ENCODE measurements at places on chromosomes 5 and 9. TPM values are rescaled to one million over a fixed set of nuclear protein-coding genes. Genes with fewer than 3 reads are reported as not detected.

Gene SLC2A6
- 21.7 TPM for total RNA-seq

Gene CD14
- not detected for total RNA-seq

Gene WNK2
- 11.7 TPM for total RNA-seq

DNA sequence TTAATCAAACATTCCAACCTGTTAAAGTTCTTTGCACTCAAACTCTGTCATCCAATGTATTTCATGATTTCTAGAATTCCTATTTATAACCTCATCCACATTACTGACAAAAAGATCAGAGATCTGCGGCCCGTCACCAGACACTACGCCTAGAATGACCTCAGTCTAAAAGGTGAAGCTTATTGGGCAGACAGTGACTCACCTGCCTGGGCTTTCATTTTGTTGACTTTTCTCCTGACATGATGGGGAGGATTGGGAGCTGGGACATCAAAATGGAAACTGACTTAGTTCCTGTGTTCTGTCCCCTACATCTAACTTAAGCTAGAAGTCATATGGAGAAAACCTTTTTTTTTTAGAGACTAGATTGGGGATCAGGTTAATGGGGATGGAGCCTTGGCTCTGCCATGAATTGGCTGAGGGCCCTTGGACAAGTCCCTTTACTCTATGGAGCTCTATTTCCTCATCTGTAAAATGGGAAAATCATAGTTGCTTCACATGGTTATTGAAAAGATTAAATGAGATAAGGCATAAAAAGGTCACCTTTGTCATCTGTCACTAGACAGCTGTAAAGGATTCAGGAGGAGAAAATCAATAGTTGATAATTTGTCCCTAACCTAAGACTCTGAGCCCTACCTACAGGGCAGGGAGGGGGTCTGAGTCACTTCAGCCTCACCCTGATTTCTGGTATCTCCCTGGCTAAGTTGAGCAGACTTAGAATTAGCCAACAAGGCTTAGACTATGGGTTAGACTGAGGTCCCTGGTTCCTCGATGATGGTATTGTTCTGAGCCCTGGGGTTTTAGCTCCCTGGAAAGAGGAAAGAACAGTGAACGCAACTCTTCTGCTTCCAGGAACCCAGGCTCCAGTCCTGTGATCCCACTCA is 224.8 kb upstream of the TBC1D2 start:
- H3K27me3 ChIP-seq = no peaks in the 10 kb centered on the region
- H3K36me3 ChIP-seq = no peaks in the 10 kb centered on the region
- H3K27ac ChIP-seq = no peak overlapping the region
- DNase-seq = peak; percentile 4
- no peak overlapping the region for H3K4me3 ChIP-seq

GRCh38 chr9:700365-701282 is 140.9 kb upstream of the DMRT1 start:
- H3K27ac ChIP-seq = no peak overlapping the region
- no peaks in the 10 kb centered on the region for H3K36me3 ChIP-seq
- DNase-seq = no peak

DNA sequence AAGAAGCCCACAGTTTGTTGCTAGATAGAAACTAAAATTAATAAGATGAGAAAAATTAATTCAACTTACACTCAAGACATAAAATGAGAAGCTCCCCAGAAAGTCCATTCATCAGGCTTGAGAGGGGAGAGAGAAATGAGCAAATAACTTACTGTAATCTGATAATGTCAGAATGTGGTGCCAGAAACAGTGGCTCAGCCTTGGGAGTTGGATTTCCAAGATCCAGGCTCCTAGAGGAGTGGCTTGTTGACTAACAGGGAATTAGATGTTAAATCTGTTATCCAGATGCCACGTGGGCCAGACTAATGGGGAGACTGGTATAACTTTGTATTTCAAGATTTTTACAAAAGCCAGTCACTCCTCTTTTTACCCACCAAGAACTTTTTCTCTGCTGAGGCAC is 458.2 kb downstream of the GADD45G start:
- H3K27me3 ChIP-seq = no peaks in the 10 kb centered on the region
- no peaks in the 10 kb centered on the region for H3K36me3 ChIP-seq

GRCh38 chr5:177371120-177372033 is 12.9 kb upstream of the SLC34A1 start:
- no peak for DNase-seq
- H3K4me3 ChIP-seq = peak overlapping the region; percentile 74
- H3K4me1 ChIP-seq = peaks cover 6% of the 10 kb centered on the region
- no peaks in the 10 kb centered on the region for H3K36me3 ChIP-seq
- H3K27ac ChIP-seq = peak overlapping the region; percentile 29
- H3K27me3 ChIP-seq = no peaks in the 10 kb centered on the region

DNA sequence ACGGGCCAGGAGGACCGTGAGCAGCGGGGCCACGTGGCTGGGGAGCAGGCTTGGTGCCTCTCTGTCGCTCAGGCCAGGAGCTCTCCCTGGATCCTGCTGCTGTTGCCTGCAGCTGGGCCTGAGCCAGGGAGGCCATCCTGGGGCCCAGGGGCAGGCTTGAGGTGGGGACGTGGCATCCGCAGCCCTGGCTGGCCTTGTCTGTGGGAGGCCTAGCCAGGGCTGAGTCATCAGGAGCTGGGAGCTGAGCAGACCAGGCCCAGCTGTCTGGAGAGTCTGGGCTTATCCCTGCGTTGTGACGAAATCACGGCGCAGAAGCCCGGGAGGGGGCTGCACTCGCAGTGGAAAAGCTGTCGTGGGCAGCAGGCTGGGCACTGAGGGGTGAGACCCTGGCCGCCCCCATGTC is 138.8 kb upstream of the COL5A1 start:
- peaks cover 13% of the 10 kb centered on the region for H3K4me1 ChIP-seq
- H3K27me3 ChIP-seq = no peaks in the 10 kb centered on the region
- DNase-seq = peak; percentile 79

DNA sequence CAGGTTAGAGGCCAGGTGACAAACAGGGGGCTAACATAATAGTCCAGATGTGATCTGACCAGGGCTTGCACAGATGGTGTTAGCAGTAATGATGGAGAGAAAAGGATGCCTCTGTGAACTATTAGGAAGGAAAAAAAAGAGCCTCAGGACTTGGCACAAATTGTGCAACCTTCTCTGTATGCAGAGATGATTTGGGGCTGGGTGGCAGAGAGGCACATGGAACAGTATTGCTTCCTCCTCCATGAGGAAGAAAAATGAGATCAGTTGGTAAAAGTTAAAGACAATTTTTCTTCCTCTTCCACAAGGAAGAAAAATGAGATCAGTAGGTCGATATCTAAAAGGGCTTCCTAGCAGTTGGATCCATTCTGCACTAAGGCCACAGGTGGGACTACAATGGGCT is 13.9 kb upstream of the ANXA6 start:
- H3K4me3 ChIP-seq = no peak overlapping the region
- DNase-seq = no peak
- no peaks in the 10 kb centered on the region for H3K4me1 ChIP-seq
- H3K27ac ChIP-seq = no peak overlapping the region

DNA sequence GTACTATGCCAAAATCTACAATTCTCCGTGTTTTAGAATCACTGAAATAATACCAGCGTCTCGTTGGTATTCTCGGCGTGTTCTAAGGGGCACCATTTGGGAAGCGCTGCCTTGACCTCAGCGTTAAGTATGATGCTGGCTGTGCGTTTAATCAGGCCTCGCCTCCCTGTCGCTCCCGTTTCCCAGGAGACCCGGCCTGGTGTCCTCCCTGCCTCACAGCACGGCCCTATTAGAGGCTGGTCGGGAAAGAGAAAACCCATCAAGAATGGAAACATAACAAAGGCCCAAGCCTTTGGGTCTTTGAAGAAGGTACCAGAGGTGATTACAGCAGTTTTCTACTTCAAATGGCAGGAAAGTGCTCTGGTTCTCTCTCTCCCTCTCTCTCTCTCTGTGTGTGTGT is 30.0 kb downstream of the GFPT2 start:
- H3K4me3 ChIP-seq = no peak overlapping the region
- H3K27ac ChIP-seq = no peak overlapping the region
- no peaks in the 10 kb centered on the region for H3K27me3 ChIP-seq
- H3K36me3 ChIP-seq = no peaks in the 10 kb centered on the region
- H3K4me1 ChIP-seq = no peaks in the 10 kb centered on the region
- no peak for DNase-seq

All from PC-3 (cell line).